ENCODE measurements at places on chromosomes 16 and 17.

DNA sequence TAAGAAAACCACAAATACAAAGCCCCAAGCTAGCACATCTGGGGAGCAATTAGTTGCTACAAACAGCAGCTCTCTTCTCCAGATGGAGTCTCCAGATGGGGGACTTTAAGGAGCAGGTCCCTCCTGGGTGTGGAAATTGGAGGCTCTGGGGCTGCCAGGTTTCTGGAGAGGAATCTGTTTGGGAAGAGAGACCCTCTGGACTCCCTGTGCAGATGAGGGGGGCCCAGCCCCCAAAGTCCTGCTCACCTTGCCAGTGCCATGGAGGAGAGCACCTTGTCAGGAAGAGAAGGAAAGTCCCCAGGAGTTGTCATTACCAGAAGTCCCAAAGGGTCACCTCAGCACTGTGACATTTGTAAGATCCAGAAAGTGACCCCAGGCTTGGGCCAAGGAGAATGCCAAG is 14.8 kb downstream of the TEKT5 start:
- DNase-seq: no peak

DNA sequence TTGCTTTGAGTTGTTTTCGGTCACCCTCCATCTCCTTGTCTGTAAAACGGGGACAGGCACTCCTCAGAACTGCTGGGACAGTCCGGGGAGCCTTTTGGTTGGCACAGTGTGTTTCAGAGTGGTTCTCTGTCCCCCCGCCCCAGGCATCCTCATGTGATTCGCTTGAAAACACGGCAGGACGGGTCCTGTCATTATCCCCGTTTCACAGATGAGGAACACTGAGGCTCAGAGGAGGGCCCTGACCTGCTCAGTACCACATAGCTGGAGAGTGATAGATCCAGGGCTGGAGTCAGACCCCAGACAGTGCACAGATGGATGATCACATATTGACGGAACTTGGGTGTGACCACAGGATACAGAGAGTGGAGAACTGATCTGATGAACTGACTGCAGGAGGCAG is 13.5 kb upstream of the ADGRG1 start:
- no peak for DNase-seq

DNA sequence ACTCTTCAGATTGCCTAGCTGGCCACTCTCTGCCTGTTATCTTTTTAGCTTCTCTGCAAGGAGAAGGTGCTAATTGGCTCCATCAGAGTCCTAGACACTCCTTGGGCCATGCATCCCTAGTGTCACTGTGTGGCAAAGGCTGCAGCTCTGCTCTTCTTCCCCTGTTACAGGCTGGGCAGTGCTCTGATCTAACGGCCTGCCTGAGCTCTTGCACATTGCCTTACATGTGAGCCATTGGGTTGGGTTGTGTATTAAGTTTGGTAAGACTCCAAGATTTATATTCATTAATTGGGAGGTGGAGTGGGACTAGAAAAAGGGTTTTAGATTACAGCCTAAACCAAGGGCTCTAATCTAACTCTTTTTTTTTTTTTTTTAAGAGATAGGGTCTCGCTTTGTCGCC is 23.0 kb upstream of the SYT17 start:
- no peak for DNase-seq

- no peak for DNase-seq
Observed at GRCh38 chr16:85386467-85387170, 226.5 kb upstream of the GSE1 start.

GRCh38 chr17:80439499-80439898 is 24.5 kb downstream of the ENDOV start:
- DNase-seq: no peak

DNA sequence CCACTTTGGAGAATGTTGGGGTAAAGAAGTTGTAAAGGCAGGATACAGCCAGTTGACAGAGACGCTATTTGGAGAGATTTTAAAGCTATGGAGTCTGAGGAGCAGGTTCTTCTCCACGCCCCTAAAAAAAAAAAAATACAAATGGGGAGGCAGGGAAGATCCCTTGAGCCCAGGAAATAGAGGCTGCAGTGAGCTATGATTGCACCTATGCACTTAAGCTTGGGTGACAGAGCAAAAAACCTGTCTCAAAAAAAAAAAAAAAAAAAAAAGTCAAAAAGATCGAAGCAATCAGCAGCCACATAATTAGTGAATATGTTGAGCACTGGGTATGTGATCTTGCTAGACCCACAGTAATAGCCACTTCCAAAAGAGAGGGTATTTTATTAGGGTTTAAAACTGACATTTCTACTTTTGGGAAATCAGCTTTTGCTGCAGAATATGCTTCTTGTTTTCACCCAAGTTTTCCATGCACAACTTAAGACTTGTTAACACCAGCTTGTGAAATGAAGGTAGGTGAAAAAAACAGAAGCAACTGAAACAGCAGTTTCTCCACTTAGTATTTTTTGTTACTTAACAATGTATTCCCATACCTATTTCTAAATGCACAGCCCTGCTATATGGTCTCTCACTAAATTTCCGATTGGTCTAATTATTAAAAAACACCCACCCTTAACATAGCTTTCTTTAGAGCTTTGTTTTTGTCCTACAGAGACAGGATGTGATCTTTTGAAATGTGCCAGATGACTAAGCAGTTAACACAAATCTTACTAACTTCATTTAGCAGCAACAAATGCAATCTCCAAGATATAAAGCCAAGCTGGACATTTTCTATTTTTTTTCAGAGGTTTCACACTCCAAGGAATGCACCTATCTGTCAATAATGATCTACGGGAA is 2.5 kb upstream of the ARL6IP1 start:
- no peak for DNase-seq

DNA sequence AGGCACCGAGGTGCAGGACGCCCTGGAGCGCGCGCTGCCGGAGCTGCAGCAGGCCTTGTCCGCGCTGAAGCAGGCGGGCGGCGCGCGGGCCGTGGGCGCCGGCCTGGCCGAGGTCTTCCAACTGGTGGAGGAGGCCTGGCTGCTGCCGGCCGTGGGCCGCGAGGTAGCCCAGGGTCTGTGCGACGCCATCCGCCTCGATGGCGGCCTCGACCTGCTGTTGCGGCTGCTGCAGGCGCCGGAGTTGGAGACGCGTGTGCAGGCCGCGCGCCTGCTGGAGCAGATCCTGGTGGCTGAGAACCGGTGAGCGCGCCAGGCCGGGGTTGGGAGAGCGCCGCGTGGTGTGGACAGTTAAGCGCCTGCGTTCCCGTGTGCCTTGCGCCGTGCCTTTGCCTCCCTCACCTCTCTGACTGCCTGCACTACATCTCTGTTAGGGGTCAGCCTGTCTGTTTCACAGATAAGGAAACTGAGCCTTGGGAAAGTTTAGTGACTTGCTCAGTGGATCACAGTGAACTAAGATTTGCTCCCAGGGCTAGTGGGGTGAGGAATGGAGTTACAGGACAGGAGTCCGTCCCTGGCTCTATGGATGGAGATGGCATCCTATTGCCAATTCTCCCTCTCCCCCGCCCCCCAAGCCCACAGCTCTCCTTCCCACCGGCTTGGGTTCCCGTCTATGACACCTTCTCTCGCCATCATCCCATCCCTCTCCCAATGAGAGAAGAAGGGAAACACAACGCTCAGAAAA is 880 bp downstream of the SARM1 start:
- DNase-seq: no peak

- no peak for DNase-seq
Observed at GRCh38 chr16:86730086-86730485, 151.7 kb downstream of the FOXL1 start.

DNA sequence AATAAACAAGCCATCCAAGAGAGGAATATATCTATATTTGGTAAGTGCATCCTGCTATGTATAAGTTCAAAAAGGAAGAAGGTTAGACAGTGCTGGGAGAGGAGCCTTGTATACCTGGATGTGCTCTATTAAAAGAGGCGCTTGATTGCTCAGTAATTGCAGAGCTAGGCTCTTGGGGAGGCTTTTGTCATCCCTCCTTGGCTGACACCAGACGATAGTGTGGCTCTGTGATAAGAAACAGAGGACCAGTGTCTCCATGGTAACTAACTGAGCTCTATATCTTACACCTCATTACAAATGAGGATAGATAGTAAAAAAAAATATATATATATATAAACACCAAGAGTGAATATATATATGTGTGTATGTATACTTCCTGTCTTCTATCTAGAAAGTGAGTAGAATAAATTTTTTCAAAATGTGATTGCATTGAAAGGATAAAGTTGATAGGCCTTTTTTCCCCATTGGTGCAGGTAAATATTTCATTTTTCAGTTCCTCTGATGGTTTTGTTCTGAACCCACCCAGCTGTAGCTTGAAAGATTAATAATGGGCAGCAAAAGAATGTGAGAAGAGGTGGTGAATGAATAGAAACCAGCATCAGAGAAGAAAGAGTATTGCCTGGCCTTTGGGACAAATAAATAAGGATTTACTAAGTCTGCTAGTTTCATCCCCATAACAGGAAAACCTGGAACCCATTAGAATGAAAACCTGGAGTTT is 303.7 kb downstream of the ZFHX3 start:
- DNase-seq: no peak

DNA sequence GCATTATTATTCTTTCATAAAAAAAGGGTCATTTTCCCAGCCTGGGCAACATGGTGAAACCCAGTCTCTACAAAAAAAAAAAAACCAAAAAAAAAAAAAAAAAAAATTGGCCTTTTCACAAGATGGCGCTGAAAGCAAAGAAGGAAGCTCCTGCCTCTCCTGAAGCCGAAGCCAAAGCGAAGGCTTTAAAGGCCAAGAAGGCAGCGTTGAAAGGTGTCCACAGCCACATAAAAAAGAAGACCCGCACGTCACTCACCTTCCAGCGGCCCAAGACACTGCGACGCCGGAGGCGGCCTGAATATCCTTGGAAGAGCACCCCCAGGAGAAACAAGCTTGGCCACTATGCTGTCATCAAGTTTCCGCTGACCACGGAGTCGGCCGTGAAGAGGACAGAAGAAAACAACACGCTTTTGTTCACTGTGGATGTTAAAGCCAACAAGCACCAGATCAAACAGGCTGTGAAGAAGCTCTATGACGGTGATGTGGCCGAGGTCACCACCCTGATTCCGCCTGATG is 4.9 kb upstream of the PGAP6 start:
- no peak for DNase-seq

DNA sequence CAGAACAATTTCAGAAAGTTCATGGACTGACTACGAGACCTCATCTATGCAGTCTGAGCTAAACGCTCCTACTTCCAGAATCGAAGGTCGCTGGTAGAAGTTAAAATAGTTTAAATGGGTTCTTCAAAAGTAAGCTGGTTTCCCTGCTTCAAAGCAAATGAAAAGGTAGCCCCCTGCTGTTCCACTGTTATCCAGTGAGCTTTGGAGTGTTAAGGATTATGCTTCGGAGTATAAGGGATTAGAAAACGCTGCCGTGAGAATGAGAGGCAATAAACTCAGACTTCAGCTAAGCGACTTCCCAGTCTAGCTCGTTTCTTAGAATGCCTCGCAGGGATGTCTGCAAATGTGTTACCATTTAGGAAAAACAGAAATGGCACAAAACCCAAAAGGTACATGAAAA is 12.4 kb downstream of the MLYCD start:
- DNase-seq: no peak

- no peak for DNase-seq
Observed at GRCh38 chr17:39001703-39002637, 34.8 kb upstream of the FBXO47 start.

- no peak for DNase-seq
Observed at GRCh38 chr17:74994440-74994839, 7.0 kb downstream of the CDR2L start.

- DNase-seq: no peak
Observed at GRCh38 chr16:25118851-25119578, 7.5 kb downstream of the LCMT1 start.

DNA sequence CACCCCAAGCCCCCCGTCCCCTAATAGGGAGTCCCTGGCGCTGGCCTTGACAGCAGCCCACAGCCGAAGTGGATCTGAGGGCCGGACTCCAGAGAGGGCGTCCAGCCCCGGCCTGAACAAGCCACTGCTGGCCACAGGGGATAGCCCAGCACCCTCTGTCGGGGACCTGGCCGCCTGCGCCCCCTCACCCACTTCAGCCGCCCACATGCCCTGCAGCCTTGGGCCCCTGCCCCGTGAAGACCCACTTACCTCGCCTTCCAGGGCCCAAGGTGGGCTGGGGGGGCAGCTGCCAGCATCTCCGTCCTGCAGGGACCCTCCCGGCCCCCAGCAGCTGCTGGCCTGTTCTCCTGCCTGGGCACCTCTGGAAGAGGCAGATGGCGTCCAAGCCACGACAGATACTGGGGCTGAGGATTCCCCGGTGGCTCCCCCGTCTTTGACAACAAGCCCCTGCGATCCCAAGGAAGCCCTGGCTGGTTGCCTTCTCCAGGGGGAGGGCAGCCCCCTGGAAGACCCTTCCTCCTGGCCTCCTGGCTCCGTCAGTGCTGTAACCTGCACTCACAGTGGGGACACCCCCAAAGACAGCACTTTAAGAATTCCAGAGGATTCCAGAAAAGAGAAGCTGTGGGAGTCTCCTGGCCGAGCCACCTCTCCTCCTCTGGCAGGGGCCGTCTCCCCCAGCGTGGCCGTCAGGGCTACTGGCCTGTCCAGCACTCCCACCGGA is 19.3 kb upstream of the ZFPM1 start:
- DNase-seq: no peak

DNA sequence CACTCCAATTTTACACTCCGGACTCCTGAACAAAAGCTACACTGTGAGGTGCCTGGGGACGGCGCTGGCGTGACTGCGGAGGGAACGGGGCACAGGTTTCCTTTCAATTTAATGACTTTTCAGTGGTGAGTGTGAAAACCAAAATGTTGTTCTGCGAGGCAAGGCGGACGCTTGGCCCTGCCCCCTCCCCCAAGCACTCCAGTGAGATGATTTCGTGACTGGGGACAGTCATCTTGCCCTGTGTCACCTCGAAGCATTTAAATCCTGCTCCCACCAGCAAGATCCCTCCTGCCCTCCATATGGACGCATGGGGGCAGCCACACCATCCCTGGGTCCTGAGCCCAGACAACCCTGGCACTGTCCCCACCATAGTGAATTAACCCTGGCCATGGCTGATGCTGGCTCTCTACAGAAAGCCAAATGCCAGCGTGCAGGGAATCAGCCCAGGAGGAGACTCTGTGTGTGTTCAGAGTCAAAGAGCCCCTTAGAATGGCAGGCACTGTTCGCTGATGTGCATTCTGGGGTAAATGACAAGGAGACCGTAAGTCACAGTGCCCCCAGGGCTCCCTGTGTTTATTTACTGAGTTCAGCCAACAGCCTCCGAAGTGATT is 41.0 kb downstream of the C16orf95 start:
- no peak for DNase-seq

- no peak for DNase-seq
Observed at GRCh38 chr17:50283246-50283645, 9.0 kb downstream of the TMEM92 start.

DNA sequence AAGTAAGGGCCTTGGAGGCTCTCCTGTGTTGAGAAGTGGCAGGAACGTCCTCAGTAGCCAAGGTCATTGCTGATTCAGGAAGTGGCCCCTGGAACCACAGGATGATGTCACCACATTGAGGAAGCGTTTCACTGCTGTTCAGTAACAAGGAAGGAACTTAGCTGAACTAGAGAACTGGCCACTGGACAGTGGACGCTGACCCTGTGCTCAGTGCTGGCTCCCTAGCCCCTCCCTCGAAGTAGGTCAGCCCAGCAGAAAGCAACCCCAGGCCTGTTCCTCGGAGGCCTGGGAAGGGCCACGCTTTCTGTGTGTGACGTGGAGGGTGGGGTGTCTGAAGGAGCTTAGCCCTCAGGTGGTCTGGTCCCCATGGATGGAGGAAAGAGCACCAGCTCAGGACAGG is 58.3 kb downstream of the B9D1 start:
- DNase-seq: no peak

Data from LNCaP clone FGC (cell line).